Amygdala (tissue), 56 donors: ENCODE measurements at places on chromosomes 12 and 14.

DNA sequence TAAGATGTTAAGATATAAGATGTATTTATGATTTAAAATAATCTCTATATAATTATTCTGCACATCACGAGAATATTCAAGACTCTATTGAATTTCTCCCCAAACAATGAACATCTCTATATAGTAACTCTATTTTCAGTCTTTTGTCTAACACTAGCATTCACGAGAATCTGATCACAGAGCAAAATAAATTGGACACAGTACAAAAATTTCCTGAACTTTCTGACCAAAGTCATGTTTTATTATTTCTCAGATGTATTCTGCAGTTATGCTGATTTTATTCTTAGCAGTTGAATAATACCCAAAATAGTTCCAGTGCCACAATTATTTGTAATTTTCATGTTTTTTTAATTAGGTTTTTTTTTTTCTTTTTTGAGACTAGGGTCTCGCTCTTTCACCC is 19.6 kb downstream of the EPS8 start:
- DNase-seq = no peak

DNA sequence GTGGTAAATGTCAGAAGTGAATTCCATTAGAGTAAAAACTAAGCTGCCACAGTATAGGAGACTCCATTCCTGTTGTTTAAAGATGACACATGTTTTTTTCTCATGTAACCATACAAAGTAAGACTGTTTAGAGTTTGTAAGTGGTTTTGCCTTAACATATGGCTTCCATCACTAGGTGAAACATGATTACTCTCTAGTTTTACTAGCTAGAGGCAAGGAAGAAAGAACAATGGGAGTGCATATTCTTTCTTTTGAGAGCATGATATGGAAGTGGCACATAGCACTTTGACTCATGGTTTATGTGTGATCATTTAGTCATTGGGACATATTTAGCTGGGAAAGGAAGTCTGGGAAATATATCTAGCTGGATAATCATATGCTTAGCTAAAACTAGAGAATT is 7.7 kb downstream of the ATF7IP start:
- no peak for DNase-seq

DNA sequence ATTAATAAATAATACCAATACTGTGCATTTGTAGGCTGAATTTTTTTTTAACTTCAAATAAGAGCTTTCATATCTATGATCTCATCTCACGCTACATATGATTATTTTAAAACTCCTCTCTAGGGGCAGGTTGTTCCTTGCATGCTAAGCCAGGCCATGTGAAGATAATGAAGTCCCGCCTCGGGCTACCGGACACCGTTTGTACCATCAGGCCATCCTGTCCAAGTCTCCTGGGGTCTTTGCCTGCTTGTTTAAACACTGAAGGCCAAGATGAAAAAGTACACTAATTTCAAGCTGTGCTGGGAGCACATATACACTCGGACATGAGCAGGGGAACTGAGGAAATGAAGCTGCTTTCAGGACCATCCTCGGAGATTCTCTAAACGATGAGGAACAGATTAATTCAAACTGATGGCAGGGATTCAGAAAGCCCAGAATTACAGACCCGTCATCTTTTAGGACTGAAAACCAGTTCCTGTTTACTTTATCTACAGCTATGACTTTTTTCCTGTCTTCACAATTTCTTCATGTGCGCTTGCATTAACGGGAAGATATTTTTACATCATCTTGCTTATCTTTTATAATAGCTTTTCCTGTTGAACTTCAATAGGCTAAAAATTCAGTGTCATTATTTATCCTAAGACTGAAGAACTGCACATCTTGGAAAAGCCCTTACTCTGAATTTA is 6.3 kb upstream of the ABHD12B start:
- DNase-seq = no peak

GRCh38 chr12:108650083-108650482 is 16.4 kb upstream of the SELPLG start:
- no peak for DNase-seq

DNA sequence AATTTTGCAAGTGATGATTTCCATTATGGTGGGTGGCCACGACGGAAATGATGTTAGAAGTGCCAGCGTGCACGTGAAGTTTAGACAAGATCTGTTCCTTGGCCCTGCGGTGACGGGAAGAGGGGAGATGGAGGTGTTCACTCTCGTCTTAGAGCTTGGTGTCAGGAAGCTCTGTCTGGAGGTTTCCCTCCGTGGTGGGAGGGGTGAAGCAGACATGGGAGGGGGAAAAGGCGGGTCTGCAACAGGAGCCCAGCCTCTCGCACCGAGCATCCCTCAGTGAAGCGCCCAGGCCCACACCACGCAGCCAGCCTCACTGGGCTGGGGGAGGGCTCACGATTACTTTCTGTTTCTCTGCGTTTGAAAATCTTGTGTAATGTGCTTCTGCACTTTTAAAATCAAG is 26.3 kb downstream of the EML1 start:
- DNase-seq = no peak

GRCh38 chr12:15691388-15691787 is 97.8 kb downstream of the EPS8 start:
- DNase-seq = no peak

GRCh38 chr14:51327376-51327775 is 87.3 kb downstream of the TMX1 start:
- no peak for DNase-seq

GRCh38 chr12:7750350-7750749 is 3.2 kb upstream of the CLEC4C start:
- DNase-seq = no peak

DNA sequence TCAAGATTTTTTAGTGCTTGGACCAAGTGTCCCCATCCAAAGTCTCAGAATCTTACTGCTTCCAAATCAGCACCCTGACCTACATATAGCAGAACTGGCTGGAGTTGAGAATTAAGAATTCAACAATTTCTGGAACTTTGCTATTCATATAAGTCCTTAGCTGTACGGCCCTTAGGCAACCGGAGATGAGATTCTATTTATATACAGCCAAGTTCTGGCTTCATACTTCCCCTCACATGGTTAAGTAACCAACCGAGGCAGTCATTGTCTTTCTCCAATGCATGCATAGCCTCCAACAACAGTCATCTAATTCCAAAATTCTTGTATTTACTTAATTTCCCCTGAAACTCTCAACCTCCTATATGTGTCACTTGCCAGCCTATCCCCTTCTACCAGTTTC is 76.6 kb downstream of the SINHCAF start:
- no peak for DNase-seq

DNA sequence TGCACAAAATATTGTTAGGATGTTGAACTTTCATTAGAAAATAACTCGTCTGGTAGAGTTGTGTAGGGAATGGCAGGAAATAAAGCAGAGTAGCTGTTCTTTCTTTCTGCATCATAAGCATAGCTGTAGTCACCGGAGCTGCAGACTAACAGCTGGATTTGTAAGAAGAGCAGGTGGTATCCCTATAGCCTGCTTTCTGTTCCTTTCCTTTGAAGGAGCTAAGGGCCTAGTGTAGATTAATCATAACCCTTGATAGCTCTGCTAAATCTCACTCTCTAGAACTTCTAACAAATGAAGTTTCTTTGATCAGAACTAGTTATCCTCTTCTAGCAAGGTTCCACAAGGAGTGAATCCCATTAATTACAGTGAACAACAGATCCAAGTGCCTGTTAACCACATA is 3.5 kb downstream of the LMO3 start:
- no peak for DNase-seq

- no peak for DNase-seq
Observed at GRCh38 chr12:101527682-101528081, 52.5 kb downstream of the SPIC start.

DNA sequence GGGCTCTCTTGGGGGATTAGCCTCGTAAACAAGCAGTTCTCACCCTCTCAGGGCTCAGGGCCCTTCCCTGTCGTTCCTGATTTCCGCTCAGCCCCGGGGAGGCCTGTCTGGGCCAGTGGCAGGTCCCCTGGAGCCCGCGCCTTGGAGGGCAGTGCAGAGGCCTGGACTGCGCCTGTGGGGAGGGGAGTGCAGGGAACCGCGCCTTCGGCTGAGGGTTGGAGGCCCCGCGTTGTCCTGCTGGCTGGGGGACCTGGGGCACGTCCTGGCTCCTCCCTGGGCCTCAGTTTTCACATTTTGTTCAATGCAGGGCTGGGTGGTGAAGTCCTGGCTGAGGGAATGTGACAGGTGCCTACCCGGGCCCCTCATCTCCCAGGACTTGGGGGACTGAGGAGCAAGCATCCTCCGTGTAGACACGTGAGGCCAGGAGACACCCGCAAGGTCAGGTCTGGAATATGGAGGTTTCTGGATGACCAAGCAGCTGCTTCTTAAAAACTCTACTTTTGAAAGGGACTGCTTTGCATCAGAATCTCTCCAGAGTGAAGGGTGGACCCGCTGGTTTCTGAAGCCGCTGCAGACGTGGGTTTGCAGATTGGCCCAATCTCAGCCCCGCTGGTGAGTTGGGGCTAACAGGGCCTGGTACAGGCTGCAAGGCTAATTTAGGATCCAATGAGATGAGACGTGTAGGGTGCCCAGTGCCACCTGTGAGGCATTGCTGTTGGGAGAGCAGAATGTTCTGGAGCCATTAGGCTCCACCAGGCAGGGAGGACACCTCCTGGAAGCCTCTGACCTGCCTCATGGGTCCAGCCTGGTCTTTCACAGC is 80.2 kb downstream of the KIF26A start:
- DNase-seq = no peak

DNA sequence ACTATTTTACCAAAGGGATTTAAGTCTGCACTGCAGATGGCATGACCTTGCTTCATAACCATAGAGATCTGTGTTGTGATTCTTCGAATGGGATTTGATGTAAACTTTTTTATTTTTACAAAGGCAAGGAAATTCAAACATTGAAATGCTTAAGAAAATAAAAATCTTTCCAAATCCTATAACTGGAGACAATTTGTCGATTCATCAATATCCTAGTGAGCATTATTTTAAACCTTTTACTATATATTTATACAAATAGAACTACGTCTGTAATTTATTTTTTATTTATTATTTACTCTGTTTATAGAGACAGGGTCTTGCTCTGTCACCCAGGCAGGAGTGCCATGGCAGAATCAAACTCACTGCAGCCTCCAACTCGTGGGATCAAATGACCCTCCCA is 14.3 kb upstream of the SCAF11 start:
- no peak for DNase-seq

DNA sequence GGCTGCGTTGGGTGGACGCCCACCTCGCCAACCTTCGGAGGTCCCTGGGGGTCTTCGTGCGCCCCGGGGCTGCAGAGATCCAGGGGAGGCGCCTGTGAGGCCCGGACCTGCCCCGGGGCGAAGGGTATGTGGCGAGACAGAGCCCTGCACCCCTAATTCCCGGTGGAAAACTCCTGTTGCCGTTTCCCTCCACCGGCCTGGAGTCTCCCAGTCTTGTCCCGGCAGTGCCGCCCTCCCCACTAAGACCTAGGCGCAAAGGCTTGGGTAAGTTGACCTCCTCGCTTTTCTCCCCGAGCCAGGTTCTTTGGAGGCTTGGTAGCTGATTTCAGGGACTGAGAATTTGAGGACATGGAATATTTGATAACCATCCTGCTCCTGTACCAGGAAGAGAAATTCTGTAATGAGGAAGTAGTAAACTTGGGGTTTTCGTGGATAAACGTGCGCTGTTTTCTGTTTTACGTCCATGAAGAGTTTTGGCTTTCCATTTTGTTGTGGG is 530 bp downstream of the APAF1 start:
- DNase-seq = peak; percentile 24

- DNase-seq = no peak
Observed at GRCh38 chr14:32307881-32308582, 21.1 kb upstream of the AKAP6 start.

GRCh38 chr12:2722806-2723205 is 72.0 kb upstream of the FKBP4 start:
- no peak for DNase-seq

DNA sequence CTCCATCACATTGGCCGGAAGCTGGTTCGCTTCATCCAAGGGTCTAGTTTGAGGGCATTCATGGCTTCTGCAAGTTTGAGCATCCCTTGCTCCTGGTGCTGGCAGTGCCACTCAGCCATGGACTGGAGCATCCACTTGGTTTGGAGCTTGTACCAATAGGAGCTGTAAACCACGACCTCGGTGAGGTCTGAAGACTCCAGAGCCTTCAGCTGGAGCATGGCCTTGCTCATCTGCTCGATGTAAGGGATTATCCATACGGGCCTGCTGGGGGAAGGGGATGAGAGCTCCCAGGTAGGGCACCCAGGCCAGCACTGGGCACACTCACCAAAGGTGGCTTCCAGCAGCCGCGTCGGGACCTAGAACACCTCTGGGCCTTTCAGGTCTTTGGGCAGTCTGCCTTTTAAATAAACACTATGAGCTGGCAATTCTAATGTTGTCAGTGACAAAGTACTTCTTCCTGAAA is 13.5 kb downstream of the FOS start:
- DNase-seq = no peak

- no peak for DNase-seq
Observed at GRCh38 chr12:49777341-49777740, 36.0 kb downstream of the TMBIM6 start.

- no peak for DNase-seq
Observed at GRCh38 chr12:68479261-68479895, 131.3 kb upstream of the RAP1B start.

GRCh38 chr12:14257303-14257733 is 108.2 kb upstream of the ATF7IP start:
- DNase-seq = no peak

- no peak for DNase-seq
Observed at GRCh38 chr14:68440820-68441219, 352.0 kb downstream of the ZFP36L1 start.

GRCh38 chr14:76098916-76099675 is 52.6 kb upstream of the GPATCH2L start:
- no peak for DNase-seq

DNA sequence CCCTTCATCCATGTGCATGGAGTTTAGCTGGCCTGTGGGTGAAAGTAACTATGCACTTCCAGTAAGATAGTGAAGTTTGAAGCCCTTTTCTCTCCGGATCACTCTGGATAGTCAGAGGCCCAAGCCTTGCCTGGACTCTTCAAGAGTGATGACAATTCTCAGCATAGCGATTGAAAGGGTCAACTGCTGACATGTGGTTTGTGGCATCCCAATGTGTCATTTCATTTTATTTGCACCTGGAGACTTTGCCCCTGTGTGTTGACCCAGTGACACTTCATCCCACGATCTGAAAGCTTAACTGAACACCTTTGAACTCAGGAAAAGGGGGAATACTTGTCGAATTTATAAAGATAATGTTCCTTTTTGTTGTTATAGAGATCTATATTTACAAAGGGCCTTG is 711.9 kb upstream of the TMEM132C start:
- no peak for DNase-seq

GRCh38 chr12:9910716-9911421 is 21.3 kb downstream of the CLEC2A start:
- DNase-seq = no peak

GRCh38 chr12:46546634-46547273 is 174.2 kb upstream of the SLC38A2 start:
- no peak for DNase-seq

DNA sequence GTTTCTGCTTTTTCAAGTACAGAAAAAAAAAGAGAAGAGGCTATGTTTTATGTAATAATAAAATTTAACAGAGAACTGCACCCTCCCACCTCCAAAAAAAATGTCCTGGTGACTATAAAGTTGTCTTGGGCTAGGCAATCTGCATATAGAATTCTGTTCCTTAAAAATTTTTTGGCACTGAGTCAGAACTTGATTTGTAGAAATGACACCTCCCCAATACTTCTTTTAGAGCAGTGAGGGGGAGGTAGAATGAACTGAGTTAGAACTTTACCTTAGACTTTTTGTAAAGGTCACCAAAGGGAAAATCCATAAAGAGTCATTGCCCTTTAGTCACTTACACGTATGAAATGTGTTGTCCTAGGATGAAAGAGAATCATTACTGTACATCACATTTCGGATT is 80.0 kb downstream of the BTG1 start:
- DNase-seq = no peak
